ENCODE measurements at places on chromosomes 2 and 18.

DNA sequence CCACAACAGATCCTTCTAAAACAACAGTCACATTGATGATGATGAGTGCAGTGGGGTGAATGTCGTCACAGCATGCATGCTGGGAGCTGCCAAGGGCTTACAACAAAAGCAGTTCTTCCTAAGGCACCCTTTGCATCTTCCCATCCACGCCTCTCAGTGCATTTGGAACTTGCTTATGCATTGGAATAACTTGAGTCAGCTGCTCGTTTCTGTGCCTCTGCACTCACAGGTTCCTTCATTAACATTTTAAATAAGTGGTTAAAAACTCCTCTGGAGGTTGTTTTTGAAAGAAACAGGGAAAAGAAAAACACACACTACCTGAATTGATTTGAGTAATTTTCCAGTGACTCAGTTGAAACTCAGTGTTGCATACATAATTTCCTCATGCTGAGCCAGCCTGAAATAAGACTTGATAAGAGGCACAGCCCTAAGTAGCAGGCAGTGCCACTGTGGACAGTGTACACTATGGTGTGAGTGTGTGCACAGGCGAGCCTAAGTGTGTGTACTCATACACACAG lies 46.8 kb upstream of the TRIM43B start:
- no peak for DNase-seq

DNA sequence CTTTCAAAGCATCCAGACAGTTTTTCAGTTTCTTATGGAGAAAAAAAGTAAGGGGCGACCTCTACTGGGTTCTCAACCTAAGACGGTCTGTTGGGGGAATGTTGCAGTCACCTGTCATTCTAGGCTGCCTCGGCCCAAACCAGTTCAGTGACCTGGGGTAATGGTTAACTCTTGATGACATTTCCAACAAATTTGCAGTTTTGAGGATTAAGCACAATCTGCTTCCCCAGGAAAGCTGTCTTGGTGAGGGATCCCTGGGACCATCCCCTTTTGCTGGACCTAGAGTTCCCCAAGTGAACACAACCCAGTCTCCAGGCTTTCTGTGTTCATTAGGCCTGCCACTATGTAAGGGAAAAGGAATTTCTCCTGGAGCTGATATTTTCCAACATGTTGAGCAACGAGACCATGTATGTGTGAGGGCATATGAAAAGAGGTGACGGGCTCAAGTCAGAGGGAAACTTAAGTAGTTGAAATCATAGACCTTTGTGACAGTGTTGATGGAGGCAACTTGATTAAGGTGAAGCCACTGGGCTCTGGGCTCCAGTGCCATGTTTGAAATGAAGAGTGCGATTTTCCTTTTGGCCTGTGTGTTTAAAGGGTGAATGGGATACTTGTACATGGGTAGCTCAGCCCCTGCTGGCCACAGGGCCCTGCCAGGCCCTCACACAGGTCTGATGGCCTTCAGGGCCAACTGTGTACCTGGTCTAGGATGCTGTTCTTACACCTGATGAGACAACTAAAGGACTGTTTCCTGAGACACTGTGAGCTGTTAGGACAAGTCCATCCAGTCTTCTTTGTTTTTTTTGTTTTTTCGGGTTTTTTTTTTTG lies 27.0 kb downstream of the FOSL2 start:
- DNase-seq, result no peak

- no peak for DNase-seq
Observed at GRCh38 chr18:3281456-3282400, 19.8 kb downstream of the MYL12B start.

DNA sequence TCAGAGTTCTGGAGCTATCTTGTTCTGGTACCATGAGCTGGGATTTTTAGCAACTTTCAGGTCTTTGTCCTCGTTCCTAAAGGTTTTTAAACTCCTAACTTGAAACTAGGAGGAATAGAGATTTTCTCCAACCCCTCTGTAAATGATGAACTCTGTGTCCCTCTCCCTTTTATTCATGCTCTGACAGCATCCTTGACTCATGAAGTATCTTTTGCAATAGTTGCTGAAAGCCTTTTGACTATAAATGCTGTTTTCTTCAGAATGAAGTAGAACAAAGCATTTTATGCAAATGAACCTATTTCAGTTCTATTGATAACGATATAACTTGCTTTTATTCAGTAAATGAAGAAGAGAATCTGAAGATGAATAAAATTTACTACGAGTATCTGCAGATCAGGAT lies 17.0 kb upstream of the MAPRE2 start:
- no peak for DNase-seq

DNA sequence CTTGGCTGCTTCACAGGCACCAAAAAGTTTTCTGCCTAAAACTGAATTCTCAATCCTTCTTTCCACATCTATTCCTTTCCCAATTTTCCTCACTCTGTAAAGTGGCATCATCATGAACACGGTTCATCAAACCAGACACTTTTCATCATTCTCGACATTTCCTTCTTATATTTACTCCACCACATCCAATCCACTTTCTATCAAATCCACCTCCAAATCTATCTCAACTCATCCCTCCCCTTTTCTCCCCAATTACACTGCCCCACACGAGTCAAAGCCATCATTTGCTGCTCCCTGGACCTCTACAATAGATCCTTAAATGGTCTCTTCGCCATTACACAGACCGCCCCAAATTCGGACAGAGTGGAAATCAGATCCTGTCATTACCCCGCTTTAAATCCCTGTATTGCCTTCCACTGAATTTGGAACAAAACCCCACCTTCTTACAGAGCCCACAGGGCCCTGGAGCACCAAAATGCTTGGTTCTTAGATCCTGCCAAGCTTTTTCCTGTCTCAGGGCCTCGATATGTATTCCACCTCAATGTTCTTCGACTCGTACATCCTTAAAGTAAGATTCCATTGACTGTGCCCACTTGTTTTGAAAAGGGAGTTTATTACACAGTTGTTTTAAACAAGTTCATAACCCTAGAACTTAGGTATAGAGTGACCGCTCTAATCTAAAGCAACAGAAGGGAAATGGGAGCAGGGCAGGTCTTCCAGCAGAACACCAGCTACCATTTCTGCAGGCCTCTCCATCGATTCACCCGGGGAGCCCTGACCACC lies 856 bp downstream of the ACAA2 start:
- DNase-seq, result no peak
